ENCODE measurements at places on chromosomes 3 and 15.

DNA sequence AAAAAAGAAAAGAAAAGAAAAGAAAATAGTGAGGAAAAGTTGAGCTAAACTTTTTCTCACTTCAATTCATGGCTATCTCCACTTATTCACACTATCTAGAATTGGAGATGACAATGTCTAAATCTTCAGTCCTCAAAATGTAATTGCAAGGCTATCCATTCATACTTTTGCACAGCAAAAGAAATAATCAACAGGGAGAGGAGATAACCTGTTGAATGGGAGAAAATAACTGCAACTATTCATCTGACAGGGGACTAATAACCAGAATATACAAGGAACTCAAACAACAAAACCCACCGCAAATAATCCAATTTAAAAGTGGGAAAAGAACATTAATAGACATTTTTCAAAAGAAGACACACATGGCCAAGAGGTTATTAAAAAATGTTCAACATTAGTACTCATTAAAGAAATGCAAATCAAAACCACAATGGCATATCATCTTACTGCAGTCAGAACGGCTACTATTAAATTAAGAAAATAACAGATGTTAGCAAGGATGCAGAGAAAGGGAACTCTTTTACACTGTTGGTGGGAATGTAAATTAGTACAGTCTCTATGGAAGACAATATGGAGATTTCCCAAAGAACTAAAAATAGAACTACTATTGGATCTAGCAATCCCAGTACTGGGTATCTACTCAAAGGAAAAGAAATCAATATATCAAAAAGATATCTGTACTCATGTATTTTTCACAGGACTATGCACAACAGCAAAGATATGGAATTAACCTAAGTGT is 73.5 kb upstream of the PPIB start:
- peak; percentile 26 for DNase-seq

GRCh38 chr3:23659274-23659673 is 146.5 kb upstream of the UBE2E1 start:
- DNase-seq: no peak

DNA sequence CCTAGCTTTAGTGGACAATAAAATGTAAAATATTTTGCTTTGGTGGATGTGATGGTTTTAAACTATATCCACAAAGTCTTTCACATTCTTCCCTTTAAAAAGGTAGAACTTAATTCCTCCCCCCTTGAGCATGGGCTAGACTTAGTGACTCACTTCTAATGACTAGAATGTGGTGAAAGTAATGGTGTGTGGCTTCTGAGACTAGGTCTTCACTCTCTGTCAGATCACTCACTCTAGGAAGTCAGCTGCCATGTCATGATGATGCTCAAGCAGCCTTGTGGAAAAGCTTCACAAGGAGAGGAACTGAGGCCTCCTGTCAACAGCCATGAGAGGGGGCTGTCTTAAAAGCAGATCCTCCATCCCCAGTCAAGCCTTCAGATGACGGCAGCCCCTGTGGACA is 4.2 kb downstream of the LRRC2 start:
- no peak for DNase-seq

- DNase-seq: peak; percentile 37
Observed at GRCh38 chr3:146626403-146627122, 21.4 kb upstream of the PLSCR5 start.

GRCh38 chr3:20246662-20247061 is 60.7 kb upstream of the SGO1 start:
- DNase-seq: no peak

GRCh38 chr3:38039899-38040261 is 872 bp downstream of the DLEC1 start:
- no peak for DNase-seq

GRCh38 chr3:31532587-31533168 is at the start of gene STT3B:
STT3B (plus strand) TSS chr3:31532925; CDS start chr3:31532999, 74 bp downstream.
- DNase-seq: peak; percentile 91

DNA sequence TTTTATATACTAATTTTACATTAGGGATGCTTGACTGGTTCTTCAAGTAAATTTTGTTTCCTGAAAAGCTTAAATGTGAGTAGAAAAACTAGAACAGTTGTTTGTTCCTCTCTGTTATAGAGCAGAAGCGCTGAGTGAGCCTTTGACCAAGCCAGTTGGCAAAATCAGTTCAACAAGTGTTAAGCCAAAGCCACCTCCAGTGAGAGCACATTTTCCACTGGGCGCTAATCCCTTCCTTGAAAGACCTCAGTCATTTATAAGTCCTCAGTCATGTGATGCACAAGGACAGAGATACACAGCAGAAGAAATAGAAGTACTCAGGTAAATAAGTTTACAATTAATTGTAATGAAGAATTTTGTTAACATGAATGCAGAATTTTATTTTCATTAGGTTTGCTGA is 14.6 kb downstream of the CAPN7 start:
- no peak for DNase-seq

DNA sequence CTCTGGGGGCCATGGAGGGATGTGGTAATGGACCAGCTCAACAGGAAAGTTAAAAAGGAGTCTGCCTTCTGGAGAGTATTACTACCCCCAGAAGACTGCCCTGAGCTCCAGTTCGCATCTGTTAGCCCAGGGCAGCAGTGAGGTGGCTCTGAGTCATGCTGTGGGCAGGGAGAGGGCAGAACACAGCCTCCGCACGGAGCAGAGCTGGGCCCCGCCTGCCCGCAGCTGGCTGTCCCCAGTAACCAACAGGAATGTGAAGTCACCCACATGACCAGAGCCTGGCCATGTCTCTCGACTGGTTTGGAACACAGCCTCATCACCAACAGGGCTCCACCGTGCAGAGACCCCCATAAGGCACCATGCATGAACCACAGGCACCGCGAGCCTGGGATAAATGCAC is 62.1 kb downstream of the CYFIP1 start:
- DNase-seq: no peak

DNA sequence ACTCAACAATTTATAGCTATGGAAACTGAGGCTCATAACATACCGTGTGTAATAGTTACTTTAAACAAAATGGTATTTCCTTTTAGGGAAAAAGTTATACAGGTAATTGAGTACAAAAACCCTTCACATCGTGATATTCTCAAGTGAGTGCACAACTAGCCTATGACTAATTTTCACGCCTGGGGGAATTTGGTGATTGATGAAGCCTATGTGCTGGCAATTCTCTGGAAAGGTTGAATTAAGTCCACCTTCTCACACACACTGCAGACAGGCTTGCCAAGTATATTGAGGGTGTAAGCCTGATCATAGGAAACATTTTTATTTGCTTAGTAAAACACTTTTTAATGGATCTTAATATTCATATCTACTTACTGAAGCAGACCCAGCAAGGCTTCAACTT is 41.3 kb upstream of the ROBO2 start:
- peak; percentile 5 for DNase-seq

DNA sequence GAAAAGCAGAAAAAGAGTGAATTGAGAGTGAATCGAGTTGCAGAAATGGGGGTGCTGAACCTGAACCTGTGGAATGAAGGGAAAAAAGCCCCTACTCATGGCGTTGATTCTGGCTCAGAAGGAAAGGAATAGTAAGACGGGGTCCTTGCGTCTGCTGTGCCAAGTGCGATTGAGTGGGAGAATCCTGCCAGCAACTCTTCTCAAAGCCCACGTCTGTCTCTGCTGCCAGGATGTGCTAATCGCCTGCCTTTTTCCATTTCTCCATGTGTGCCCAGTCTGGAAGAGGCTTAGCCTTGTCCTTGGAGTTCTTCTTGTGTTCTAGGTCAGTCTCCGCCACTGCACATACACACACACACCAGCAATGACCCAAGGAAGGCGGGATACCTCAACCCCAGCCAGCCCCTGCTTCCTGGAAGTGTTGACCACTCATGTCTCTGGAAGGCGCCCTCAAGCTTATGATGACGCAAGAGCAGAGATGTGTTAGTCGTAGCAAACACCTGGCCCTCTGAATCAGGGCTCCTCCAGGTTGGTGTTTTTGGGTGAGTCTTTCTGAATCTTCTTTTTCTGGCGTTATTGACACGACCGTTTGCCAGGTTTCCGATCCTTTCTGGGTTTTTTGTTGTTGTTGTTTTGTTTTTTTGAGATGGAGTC is 262.4 kb upstream of the PROK2 start:
- no peak for DNase-seq

DNA sequence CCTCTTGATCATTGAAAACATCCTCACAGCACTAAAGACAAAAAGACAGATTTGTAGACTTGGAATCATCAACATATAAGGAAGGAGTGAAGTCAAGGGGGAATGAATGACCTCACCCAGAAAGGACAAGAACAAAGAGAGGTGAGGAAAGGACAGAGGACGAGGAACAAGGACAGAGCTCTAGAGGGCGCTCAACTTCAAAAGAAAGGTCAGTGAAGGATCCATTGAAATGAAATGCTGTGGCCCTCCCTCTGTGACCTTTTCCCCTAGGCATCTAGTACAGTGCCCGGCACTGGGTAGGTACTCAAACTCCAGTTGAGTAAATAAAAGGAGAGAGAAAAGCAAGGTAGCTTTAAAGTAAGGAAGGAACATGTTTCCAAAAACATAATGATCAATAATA is 2.6 kb downstream of the ATP8B4 start:
- DNase-seq: peak; percentile 53

DNA sequence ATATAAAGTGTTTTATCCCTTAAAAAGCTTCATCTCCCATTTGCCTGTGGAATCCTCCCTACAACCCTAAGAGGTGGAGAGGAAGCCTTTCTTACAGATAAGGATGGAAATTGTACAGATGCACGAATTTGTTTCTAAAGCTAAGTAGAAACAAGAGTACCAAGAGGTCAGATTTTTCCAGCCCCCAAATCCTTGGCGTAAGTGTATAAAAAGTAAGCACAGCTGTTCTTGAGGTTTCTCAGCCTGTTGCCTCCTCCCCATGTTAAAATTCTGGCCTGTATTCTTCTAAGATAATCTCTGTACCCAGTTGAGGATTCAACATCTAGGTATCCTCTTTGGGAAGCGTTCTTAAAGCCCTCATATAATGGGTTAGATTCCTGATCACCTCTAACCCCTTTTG is 34.9 kb downstream of the RAB7A start:
- no peak for DNase-seq

- no peak for DNase-seq
Observed at GRCh38 chr15:60154764-60155325, 150.7 kb downstream of the FOXB1 start.

DNA sequence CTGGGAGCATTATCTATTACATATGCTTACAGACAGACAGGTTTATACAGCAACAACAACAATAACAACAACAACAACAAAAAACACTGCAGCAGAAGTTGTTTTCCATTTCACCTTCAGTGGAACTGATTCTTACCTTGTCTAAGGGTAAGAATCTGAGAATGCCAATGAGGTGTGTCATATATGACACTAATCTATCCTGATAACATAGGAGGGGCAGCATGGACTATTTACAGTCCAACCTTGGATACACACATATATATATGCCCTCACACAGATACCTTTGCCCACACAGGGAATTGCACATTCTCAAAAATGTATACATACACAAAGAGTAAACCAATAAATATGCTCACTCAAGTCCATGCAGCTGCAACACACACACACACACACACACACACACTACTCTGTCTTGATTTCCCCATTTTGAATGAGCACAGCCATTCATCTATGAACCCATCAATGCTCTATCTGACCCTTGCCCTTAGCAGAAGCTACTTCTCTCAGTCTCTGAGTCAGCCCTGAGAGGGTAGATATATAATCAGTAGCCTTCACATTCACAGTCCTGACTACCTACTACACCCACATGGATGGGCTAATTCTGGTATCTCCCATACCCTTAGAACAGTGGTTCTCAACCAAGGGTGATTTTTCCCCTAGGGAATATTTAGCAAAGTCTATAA is 9.7 kb upstream of the TRANK1 start:
- no peak for DNase-seq

DNA sequence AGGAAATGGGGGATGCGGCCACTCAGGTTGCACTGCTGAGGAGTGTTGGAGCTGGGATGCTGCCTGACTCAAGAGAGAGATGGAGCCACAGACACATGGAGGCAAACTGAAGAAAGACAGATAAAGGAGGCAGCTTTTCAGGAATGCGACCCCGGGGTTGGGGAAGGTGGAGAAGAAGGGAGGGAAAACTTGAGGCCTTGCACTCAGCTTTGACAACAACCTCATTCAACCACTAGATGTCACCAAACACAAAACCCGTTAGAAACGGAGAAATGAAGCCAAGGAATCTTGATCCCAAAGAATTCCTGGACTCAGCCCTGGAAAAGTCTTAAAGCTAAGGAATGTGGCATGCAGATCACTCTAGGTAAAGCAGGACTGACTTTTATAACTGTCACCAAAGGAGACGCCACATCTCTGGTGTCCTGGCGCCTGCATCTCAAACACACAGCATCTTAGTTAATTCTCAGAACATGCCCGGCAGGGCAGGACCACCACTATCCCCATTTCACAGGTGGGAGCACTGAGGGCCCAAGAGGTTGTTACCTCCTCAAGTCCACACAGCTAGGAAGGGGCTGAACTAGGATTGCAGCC is 59.6 kb upstream of the LMCD1 start:
- peak; percentile 45 for DNase-seq

- DNase-seq: no peak
Observed at GRCh38 chr3:13125092-13126015, 52.1 kb upstream of the IQSEC1 start.
